Left colon (tissue), 2 donors: ENCODE measurements at places on chromosomes 13 and 19. TPM values are rescaled to one million over a fixed set of nuclear protein-coding genes. Genes with fewer than 3 reads are reported as not detected.

Gene ZNF541
- not detected for total RNA-seq

DNA sequence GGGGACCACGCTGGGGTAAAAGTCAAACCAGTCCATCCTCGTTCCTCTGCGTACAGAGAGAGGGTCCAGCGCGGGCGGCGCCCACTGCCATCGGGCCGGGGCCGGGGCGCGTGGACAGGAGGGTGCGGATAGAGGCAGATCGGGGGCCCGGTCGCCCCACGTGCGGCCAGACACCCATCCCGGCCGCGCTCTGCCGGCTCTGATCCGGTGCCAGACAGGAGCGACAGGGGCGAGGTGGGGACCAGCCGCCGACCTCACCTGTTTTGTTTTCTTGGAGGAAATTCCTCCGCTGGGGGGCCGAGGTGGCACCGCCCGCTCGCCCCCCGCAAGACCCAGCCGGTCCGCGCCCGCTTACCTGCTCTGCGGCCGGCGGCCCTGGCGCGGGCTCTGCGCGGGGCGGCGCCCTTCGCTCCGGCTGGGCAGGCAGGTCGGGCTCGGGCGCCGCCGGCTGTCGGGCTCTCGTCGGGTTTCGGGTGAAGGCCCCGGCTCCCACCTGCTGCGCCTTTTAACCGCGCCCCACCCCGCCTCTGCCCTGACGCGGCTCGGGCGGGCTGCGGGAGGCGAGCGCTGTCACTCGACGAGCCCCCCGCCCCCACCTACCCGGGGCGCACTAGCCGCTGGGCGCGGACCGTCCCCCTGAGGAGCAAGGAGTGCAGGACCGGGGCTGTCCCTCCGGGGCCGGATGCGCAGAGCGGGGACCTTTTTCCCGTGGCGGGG lies at the start of gene GJB6:
Gene GJB6 (minus strand): TSS at position 481 of the 717 bp plus-strand sequence. CDS start 8,839 bp downstream, outside the sequence.
- DNase-seq = peak; percentile 33

DNA sequence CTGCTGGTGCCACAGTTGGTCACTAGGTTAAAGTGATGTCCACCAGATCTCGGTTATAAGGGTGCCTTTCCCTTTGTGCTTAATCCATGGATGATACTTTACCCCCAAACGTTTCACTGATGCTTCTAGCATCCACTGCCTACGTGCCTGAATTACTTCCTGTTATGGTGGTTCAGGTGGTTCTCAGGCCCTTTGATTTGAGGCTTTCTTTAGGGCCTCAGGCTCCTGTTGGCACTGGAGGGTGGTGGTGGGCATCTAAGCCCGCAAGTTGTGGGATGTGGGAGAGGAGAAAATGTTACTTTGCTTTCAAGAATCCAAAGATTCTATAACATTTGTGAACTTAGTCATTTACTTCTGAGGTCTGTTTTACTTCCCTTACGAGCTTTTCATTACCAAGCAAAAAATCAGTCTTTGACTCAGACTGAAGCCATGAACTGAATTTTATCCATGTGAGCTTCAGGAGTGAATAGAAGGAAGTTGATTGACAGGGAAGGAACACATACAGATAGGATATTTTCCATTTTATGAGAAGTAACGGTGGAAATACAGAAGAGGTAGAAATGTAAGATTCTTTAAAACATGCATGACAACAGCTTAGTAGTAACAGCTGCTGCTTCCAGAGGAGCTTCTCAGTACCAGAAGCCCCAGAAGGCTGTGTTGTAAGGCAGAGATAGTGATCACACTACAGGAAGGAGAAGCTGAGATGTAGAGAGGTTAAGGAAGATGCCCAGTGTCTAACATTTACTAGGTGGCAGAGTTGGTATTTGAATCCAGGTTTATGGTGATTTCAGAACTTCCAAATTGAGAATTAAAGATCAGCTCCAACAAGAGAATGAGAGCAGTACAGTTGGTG lies 65.0 kb downstream of the ARHGEF7 start:
- no peak for DNase-seq

DNA sequence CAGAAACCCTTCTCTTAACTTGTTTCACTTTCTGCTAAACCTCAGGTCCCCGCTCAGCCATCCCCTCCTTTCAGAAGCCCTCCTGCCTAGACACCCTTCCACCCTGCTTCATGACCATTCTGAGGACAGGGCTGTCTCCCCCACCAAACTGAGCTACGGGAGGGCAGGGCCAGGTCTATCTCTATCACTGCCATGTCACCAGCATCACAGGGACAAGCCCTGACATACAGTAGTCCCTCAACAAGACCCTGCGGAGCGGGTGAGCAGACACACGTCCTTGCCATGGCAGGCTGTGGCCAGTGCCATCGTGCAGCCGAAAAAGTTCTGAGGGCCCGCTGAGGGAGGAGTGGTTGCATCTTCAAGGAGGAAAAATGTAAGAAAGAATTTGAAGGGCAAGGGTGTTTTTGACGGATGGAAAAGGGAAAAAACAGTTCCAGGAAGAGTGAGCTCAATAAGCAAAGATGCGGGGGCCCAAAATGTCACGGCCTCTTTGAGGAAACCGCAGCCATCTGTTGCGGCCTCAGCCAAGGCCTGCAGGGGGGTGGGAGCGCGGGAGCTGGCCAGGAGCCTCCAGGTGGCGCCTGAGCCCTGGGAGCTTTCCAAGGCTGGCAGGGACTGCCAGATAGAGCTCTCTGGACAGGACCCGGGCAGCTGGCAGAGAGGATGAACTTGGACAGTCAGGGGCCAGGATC lies 8.1 kb downstream of the PTGIR start:
- peak; percentile 78 for DNase-seq

- DNase-seq = no peak
Observed at GRCh38 chr19:16418597-16418962, 53.2 kb downstream of the EPS15L1 start.
